ENCODE measurements at places on chromosomes 7 and 10. TPM values are rescaled to one million over a fixed set of nuclear protein-coding genes. Genes with fewer than 3 reads are reported as not detected.

TMEM139 gene
- 8.8 TPM for total RNA-seq

CHAT gene
- not detected for total RNA-seq

PYROXD2 gene
- total RNA-seq, result 10.4 TPM

GRCh38 chr10:48940958-48941357 is 1.3 kb upstream of the LRRC18 start:
- H3K4me3 ChIP-seq, result no peak overlapping the region
- H3K4me1 ChIP-seq, result no peaks in the 10 kb centered on the region
- no peaks in the 10 kb centered on the region for H3K36me3 ChIP-seq
- no peaks in the 10 kb centered on the region for H3K27me3 ChIP-seq

DNA sequence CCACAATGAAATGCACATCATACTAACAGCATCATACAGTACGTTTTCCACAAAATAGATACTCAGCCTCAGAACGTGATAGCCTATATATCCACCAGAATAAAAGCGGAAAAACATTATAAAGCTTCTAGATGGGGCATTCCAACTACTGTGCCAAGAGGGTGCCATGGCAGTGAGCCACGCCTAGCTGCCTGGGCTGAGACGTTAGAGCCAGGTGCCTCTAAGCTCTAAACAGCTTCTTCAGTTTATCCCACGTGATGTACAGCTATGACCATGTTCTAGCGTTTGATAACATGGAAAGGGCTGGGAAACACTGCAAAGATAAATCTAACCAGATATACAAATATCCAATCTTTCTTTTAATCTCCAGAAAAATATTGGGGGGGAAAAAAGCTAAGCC is 17.8 kb downstream of the USP6NL start:
- peaks cover 25% of the 10 kb centered on the region for H3K4me1 ChIP-seq
- no peaks in the 10 kb centered on the region for H3K27me3 ChIP-seq
- no peaks in the 10 kb centered on the region for H3K36me3 ChIP-seq

DNA sequence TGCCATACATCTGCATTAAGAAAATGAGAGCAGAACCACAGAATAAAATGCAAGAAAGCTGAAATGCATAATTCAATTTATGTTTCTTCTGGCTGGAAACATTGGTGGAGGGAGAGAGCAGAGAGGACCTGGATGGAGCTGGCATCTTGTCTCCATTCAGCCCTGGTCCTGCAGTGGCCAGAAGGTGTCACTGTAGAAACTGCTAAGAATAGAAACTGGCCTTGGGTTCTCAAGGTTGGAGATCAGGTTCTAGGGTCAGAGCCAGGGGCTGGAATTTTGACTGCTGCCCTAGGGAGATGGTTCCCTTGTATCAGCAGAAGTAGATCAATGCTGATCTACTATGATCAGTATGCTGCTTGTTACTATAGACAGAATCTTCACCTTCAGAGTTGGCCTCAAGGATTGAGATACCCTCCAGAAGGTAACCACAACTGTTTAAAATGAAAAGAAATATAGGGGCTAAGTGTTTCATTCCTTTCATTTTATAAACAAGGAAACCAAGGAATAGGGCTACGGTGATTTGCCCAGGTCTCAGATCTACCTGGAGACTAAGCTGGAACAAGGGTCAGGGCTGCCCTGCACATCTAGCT is 13.1 kb downstream of the TAS2R41 start:
- H3K27me3 ChIP-seq, result no peaks in the 10 kb centered on the region
- peak overlapping the region; percentile 59 for H3K27ac ChIP-seq
- no peaks in the 10 kb centered on the region for H3K36me3 ChIP-seq
- H3K4me1 ChIP-seq, result peaks cover 37% of the 10 kb centered on the region
- no peak for DNase-seq

DNA sequence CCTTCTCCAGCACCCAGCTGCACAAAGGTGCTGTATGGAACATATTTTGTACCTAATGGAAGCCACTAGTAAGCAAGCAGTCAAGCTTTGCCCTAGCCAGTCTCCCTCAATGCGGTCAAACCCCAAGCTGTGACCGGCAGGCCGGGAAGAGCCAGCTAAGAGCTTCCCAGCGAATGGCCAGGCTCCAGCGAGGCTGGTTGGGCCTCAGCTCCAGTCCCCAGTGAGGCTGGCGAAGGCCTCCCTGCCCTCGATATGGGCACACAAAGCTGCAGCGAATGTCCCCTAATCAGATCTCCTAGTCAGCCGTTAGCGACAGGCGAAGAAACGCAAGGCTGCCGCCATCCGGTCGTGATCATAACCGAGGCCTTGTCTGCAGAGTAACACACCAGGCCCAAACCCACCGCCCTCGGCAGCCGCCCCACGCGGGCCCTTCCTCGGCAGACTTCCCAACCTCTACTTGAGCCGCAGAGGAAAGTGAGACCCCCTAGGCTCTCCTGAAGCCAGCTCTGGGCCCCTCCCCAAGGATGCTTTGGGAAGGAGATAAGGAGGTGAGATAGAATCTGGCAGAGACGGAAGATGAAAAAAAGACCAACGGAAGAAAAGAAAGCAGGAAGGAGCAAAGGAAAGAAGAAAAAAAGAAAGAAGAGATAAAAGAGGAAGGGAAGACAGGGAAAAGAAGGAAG is 3.1 kb upstream of the HOXA9 start:
- H3K36me3 ChIP-seq, result no peaks in the 10 kb centered on the region
- no peak overlapping the region for H3K4me3 ChIP-seq
- peak; percentile 7 for DNase-seq
- no peak overlapping the region for H3K27ac ChIP-seq
- peaks cover 53% of the 10 kb centered on the region for H3K4me1 ChIP-seq
- peaks cover 100% of the 10 kb centered on the region for H3K27me3 ChIP-seq

DNA sequence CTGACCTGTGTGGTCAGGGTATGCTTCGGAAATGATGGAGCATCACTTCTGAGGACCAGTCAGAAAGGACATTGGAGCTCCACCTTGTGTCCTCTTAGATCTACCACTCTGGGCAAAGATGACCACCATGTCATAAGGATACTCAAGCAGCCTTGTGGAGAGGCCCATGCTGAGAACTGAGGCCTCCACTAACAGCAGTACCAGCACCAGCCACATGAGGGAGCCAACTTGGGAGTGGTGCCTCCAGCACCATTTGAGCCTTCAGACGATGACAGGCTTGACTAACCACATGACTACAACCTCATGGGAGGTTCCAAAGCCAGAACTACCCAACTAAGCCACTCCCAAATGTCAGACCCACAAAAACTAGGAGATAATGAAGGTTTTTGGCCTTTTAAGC is 116.0 kb downstream of the NPTX2 start:
- no peaks in the 10 kb centered on the region for H3K4me1 ChIP-seq
- peaks cover 45% of the 10 kb centered on the region for H3K27me3 ChIP-seq
- no peaks in the 10 kb centered on the region for H3K36me3 ChIP-seq

- H3K4me1 ChIP-seq, result no peaks in the 10 kb centered on the region
- no peak overlapping the region for H3K4me3 ChIP-seq
- peaks cover 63% of the 10 kb centered on the region for H3K27me3 ChIP-seq
- no peak overlapping the region for H3K27ac ChIP-seq
- no peaks in the 10 kb centered on the region for H3K36me3 ChIP-seq
- no peak for DNase-seq
These were observed 318.9 kb downstream of the KCNMA1 start for GRCh38 chr10:77318739-77319138.
